ENCODE measurements at places on chromosomes 1 and 21.

DNA sequence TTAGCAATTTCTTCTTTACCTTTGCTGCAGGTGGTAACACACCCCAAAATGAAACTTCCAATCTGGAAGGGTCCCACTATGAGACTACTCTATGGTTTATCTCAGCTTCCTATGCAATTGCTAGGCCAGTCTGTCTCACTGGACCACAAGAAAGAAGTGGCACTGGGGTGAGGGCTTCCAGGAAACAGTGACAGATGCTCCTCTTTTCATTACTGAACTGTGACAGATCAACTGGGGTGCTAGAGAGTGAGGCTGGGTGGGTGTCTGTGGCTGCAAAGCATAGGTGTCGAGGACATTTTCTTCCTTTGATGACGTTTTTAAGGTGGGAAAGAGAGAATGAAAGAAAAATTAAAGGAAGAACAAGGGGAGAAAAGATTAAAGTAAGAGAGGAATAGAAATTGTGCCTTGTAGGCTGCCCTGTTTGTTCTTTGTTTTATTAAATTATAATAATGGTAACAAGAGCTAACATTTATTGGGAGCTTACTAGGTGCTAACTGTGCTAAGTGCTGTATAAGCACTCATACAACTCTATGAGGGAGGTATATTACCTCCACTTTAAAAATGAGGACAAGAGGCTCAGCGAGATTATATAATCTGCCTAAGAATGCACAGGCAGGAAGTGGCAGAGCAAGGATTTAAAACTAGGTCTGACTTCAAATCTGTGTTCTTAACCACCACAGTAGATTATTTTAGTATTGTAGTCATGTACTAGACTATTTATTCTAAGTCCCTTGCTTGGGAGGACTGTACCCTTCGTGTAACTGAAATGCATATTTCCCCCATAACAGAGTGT, 27.8 kb upstream of the DMRTA2 start:
- no peak for DNase-seq

- no peak for DNase-seq
Measured at GRCh38 chr1:223771814-223772770, 59.8 kb downstream of the CAPN2 start.

- DNase-seq: no peak
Measured at GRCh38 chr1:193229136-193229535, 42.7 kb upstream of the B3GALT2 start.

GRCh38 chr1:187788718-187789117, 960.0 kb downstream of the PLA2G4A start:
- DNase-seq: no peak

- DNase-seq: no peak
Measured at GRCh38 chr1:177208920-177209319, 38.2 kb downstream of the BRINP2 start.

DNA sequence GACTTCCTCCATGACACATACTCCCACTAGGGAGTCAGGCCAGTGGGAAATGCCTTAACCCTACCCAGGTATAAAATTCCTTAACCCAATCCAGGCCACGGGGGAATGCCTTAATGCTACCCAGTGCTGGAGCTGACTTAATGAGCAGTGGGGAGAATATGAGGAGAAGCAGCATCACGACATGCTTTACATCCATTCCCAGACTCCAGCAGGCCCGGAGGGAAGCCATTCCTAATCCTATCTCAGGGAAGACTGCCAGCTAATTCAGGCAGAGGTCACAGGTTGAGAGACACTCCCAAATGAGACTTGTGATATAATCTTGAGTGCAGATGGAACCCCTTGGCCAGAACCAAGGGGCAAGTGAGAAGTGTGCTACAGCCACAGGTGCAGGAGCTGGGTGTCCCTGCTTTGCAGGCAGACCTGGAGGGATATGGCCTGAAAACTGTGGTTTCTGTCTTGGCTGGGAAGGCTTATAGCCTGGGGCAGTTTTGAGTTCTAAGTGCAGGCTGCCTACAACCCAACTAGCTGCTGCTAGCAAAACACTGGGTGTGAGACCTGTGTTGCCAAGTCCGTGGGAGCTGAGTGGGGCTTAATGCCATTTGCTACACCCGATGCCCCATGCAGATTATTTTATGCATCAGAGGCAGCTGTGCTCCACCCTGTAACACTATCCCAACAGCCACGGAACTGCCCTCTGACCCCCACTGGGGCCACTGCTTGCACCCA, 45.1 kb upstream of the GUCA2A start:
- DNase-seq: no peak

- DNase-seq: no peak
Measured at GRCh38 chr1:30716646-30717045, 6.7 kb downstream of the MATN1 start.

DNA sequence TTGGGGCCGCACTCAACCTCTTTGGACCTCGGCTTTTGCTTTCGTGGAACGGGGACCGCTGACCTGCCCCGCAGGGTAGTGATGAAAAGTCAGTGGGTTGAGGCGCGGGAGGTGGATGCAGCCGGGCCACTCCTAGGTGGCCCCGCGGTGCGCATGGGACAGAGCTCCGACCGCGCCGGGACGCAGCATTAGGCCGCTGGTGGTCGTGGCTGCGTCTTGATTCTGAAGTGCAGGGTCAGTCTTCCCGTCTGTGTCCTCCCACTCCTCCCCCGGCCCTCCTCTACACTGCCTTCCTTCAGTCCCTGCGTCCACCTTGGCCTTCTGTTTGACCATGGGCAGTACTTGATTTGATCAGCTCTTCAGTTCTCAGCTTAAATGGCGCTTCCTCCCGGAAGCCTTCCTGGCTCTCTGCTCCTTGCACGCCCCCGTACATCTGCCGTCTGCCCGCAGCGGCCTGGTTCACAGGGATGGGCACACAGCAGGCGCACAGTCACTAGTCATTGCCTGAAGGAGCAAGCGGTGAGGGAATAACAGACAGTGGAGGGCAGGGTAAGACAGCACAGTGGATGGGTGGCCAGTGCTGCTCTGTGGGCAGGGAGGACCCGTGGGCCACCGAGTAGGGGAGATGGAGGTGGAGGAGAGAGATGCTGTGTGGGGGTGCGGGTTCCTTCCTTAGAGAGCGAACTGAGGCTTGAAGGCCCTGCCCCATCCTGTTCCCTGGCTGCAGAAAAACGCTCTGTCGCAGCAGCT, 633 bp downstream of the THEMIS2 start:
- DNase-seq: no peak

GRCh38 chr1:231724041-231724440, 97.5 kb downstream of the DISC1 start:
- no peak for DNase-seq

GRCh38 chr21:46454634-46455390, 3.9 kb upstream of the DIP2A start:
- no peak for DNase-seq

DNA sequence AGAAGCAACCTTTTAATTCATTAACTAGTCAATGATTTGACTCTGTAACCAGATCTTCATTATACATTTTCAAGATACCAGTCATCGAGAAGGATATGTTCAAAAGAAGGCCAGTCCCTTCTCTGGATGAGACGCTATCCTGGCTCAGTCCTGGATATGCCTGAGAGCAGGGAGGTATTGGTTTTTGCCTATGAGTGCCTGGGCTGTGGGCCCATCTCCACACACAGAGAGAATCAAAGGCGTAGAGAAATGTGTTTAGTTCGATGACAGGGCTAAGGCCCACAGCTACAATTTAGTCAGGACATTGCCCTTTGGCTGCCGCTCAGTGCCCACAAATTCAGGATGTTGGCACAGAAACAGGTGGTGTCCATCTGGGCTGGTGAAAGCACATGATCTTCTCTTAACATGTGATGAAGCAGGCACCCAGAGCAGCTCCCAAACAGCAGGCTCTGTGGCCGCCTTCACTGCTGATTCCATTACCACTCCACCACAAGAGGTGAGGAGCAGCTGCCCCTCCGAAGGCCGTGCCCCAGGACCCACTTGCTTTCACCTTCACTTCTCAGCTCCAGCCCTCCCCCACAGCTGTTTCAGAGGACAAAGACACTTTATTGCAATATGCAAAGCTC, 24.7 kb downstream of the ACKR1 start:
- DNase-seq: no peak

DNA sequence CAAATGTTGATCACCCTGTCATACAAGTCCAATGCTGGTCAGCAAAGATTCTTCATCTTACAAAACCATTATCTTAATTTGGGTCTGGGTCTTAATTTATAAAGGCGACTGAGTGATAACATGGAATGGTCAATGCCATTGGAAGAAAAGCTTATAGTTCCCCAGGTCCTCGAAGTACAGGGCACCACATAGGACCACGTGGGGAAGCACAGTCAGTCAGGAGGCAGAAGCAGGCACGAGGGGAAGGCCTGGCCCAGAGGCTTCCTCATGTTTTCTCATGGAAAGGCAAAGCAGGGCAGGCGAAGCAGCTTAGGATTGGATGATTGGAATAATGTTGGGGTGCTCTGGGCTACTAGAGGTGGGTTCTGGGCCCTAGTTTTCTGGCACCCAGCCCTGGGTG, 175.7 kb downstream of the FASLG start:
- DNase-seq: no peak

GRCh38 chr1:173427146-173428054, 49.7 kb upstream of the PRDX6 start:
- DNase-seq: no peak

- DNase-seq: no peak
Measured at GRCh38 chr1:9823693-9823942, 147 bp downstream of the CLSTN1 start.

- no peak for DNase-seq
Measured at GRCh38 chr1:156385534-156386031, 16.6 kb downstream of the RHBG start.

DNA sequence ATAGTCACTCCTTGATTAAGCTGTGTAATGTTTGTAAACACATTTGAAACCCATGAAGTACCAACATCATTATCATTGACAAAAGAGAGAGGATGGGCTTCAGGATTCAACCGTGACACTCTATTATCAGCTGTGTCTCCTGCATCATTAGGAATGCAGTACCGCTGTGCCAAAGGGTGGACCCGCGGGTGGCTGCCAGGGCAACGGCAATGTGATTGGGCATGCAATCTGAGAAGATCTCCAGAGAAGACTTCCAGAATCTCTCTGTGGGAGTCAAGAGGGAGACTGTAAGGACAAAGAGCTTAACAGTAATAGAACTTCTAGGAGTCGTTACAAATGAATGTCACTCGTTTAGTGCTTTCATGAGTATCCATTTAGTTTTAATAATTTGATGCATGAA, 97.9 kb downstream of the USH2A start:
- DNase-seq: no peak

DNA sequence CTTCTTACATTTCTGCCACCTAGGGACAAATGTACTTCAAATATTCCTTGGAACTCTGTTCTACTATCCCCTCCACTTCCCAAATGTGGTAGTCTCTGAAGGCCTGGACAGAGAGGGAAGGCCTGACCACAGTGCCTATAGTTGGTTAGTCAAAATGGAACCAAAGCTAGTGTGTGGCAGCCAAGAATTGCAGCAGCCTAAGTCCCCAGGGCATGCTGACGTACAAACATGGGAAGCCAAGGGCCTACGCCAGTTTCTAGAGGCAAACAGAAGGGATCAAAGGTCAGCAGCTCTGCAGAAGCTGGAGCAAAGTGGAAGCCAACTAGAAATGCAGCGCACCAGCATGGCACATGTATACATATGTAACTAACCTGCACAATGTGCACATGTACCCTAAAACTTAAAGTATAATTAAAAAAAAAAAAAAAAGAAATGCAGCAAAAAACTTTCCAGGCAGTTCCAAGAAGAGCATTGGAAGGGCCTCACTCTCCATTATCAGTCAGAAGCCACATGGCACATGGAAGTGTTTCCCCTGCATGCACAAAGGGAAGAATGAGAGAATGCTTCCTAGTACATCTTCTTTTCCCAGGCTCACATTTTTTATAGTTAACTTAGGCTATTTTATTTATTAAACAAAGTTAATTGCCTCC, 39.4 kb upstream of the GADD45A start:
- no peak for DNase-seq

GRCh38 chr1:200704986-200705500, 33.6 kb upstream of the CAMSAP2 start:
- DNase-seq: no peak

- no peak for DNase-seq
Measured at GRCh38 chr1:223525957-223526356, 132.7 kb downstream of the CCDC185 start.

- DNase-seq: no peak
Measured at GRCh38 chr1:2472561-2473177, 3.4 kb upstream of the PLCH2 start.

DNA sequence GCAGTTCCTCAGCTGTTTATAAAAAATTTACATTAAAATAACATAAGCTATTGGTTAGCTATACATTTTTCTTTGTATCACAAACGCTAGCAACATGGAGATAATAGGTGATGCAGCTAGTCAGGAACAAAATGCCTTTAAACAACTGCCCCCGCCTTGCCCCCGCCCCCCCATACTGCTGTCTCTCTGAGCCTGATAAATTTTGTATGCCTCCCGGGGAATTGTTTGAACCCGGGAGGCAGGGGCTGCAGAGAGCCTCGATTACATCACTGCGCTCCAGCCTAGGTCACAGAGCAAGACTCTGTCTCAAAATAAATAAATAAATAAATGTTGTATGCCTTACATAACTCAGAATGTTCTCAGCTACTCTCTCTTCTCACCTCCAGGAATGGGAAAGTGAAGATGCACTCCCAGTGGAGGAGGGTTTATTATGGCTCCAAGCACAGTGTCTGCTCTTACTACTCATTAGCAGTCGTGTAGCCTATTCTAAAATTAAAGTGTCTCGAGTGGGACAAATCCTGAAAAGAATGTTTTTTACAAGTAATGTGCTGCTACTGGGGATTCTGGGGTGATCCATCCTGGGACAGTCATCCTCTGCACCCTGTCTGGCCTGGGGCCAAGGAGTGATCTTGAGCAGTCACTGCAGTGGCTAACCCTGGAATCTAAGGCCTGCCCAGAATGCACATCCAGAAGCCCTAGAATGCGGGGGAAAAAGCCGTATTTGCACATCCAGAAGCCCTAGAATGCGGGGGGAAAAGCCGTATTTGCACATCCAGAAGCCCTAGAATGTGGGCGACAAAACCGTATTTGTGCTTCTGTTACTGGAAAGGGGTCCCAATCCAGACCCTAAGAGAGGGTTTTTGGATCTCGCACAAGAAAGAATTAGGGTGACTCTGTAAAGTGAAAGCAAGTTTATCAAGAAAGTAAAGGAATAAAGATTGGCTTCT, 39.4 kb upstream of the ZNF496 start:
- DNase-seq: no peak

DNA sequence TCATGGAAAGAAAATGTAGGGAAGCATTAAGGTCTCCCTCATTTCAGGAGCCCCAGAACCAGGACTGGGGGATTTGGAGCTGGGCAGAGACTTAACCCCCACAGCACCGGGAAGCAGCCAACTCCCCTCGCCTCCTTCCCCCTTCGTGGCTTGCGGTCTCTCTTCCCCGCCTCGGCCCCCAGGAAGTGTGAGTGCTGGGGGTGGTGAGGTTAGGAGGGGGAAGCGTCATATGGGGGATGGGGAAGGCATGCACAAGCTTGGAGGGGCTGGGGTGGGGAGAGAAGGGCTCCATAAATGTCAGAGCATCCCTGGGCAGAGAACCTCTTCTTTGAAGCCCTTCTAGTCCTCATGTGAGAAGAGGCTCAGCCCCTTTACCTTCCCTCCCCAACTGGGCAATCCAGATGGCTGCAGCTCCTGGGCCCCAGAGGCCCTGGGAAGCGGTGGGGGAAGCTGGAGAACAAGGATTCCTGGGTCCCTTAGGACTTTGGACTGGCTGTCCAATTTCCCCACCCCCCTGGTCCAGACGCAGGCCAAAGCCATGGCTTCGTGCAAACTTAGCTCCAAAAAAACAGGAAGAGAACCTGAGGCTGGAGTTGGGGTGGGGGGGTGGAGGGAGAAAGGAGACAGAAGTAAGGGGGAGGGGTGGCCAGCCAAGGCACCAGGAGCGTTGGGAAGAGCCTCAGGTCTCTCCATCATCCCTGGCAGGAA, 7.8 kb downstream of the ZBTB7B start:
- DNase-seq: no peak

Data from cardiac septum (tissue), 1 donor.